ENCODE measurements at places on chromosomes 5 and 9. TPM values are rescaled to one million over a fixed set of nuclear protein-coding genes. Genes with fewer than 3 reads are reported as not detected.
A peak's percentile ranks its signal among the peaks of the same experiment; 100 is the strongest.

GRCh38 chr5:43683884-43684471 lies 81.0 kb downstream of the NNT start:
- no peak for DNase-seq

DNA sequence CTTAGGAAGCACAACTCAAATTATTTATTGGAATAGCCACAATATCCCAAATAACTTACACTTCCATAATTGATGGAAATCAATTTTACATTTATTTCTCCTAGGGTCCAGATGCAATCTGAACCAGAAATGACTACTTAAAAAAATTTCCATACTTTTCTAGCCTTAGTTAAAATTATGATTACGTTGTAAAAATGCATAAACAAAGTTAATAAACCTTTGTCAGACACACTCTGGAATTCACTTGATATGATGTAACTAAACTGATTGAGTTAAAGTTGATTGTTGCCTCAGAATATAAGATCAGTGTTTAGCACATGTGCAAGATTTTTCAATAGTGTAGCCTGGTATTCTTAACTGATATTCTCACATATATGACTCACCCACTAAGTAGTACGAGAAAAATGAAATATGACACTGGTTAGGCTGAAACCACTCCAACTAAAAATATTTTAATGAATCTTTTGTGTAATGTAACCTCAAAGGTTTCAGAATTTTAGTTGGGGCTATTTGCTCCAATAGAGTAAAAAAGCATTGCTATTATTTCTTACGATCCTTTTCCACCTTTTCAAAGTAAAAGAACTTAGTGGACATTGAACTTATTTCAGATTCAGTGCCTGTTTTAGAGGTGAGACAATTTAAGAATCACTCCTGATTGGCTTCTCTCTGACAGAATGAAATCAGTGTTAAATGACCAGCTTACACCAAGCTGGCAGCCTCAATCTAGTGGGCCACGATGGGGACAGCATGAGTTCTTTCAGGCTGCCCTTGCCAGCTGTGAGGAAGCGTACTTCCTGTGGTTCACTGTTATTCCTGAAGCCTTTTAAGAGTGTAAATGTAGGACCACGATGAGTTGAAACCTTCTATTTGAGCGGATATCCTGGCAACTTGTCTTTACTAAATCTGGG lies 277.2 kb upstream of the CDH9 start:
- peak; percentile 6 for DNase-seq

DNA sequence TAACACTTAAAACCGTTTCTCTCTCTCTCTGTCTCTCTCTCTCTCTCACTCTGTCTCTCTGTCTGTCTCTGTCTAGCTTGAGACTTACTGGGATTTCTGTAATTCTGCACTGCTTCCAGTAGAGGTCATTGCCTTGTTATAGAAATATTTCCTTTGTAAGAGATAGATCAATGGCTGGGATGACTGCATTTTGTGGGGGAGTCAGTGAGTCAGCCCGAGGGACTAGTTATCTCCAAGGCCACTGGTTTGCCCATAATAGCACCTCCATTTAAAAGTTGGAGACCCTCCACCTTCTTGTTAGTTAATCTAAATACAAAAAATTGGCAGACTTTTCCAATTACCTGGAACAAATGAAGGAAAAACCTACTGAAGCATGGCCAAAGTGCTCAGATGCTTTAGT lies 547.2 kb downstream of the LRRC70 start:
- peak; percentile 7 for DNase-seq

DNA sequence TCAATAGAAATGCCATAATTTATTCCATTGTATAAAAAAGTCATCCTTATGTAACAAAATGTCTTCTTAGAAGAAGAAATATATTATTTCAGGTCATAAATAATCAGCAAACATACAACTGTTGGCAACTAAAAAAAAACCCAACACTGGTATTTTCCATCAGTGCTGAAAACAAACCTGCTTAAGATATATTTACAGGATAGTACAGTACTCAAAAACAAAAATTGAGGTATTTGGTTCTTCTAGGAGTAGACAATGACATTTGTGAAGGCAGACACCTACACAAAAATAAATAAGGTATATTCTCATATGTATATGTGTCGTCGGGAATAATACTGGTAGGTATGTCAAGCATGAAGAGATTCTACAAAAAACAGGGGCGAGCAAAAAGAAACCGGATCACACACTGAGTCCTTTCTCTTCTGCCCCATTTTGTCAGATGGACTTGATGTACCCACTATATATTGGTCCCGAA lies 2.9 kb downstream of the DUSP1 start:
- no peak for DNase-seq

DNA sequence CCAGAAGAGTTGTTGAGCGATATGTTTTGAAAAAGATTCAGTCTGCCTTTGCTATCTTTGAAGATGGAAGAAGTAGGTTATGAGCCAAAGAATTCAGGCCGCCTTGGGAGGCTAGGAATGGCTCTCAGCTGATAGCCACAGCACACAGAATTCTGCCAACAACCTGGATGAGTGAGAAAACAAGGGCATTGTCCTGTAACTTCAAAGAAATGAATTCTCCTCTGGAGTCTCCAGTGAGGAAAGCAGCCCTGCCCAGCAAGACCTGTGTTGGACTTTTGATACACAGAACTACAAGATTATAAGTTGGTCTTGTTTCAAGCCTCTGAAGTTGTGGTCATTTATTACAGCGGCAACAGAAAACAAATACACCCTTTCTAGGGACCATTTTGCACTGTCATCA lies 509.9 kb upstream of the ZNF608 start:
- DNase-seq, result no peak

GRCh38 chr9:100427366-100428263 lies 672 bp downstream of the MSANTD3 start:
- peak; percentile 71 for DNase-seq

Gene SHB
- total RNA-seq, result 10.2 TPM

Gene TMEM174
- total RNA-seq, result not detected

Gene TAL2
- 8.6 TPM for total RNA-seq

DNA sequence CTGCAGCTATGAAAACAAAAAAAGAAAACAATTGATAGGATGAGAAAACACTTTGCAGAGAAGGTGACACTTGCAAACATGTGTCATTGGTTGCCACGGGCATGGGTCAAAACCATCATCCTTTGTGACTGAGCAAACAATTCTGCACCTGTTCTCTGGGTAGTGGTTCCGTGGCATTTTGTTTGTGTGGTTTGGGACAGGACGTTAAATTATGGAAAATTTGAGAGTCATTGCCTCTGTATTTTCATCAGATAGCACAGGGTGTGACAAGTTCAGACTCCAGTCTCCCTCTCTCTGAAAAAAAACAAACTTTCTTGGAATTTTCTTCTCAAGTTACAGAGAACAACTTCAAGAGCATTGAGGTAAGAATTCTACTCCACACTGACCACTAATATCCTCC lies 113.4 kb upstream of the HMHB1 start:
- no peak for DNase-seq

Gene TMEM215
- total RNA-seq, result 2.1 TPM

Gene PALM2AKAP2
- total RNA-seq, result 64.8 TPM

DNA sequence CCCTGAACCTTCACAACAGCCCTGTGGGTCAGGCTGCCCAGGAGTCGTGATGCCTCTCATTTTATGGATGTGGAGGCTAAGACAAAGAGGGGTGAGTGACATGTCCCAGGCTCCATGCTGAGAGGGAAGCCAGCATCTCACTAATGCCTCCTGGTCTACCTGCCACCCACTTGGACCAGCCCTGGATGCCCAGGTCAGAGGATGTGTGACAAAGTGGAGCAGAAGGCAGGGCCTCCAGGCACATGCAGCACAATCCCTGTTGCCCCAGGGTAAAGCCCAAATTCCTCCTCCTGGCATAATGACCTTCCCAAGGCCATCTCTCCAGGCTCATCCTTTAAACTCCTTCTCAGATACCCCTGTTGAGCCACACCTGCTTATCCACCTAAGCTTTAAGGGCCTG lies 51.4 kb upstream of the XPA start:
- no peak for DNase-seq

Gene INPP5E
- 8.4 TPM for total RNA-seq

GRCh38 chr5:134029156-134029555 lies 24.4 kb upstream of the VDAC1 start:
- no peak for DNase-seq

Gene DMRT2
- total RNA-seq, result 19.1 TPM

DNA sequence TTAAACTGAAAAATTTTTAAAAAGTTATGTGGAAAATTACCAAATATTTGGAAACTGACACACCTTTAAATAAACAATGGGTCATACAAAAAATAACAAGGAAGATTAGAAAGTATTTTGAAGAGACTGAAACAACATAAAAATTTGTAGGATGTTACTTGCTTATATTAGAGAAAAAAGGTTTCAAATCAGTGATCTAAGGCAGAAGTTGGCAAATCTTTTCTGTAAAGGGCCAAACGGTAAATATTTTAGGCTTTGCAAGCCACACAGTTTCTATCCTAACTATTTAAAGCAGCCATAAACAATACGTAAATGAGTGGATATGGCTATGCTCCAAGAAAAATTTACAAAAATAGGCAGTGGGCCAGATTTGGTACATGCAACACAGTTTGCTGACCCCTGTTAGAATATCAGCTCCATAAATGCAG lies 81.3 kb downstream of the OXCT1 start:
- DNase-seq, result peak; percentile 57

DNA sequence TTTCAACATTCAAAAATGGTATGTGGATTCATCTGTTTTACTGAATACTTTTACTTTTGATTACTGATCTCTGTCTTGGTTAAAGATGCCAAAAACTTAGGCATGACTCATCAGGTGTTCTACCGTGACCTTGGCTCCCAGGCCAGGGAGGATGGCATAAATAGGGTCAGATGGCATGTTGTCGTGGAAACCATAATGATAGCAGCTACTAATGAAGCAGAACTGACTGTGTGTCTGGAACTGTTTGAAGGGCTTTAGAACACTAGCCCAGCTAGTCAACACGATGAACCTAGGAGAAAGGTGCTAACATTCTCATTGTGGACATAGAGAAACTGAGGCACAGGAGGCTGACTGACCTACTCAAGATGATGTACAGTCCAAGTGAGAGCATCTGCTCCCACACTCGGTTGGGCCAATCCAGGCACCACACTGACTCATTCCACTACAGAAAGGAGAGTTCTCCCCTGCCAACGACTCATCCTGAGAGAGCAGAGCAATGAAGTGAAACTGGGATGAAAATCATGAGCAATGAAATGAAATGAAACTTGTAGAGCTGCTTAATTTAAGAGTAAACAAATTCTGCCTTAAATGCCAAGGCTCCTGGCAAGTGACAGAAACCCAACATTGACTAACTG lies 116.0 kb downstream of the TENT4A start:
- DNase-seq, result no peak

GRCh38 chr9:16213781-16214515 lies 656.5 kb downstream of the BNC2 start:
- peak; percentile 86 for DNase-seq
